ENCODE measurements at places on chromosomes 13 and 19. TPM values are rescaled to one million over a fixed set of nuclear protein-coding genes. Genes with fewer than 3 reads are reported as not detected.

DNA sequence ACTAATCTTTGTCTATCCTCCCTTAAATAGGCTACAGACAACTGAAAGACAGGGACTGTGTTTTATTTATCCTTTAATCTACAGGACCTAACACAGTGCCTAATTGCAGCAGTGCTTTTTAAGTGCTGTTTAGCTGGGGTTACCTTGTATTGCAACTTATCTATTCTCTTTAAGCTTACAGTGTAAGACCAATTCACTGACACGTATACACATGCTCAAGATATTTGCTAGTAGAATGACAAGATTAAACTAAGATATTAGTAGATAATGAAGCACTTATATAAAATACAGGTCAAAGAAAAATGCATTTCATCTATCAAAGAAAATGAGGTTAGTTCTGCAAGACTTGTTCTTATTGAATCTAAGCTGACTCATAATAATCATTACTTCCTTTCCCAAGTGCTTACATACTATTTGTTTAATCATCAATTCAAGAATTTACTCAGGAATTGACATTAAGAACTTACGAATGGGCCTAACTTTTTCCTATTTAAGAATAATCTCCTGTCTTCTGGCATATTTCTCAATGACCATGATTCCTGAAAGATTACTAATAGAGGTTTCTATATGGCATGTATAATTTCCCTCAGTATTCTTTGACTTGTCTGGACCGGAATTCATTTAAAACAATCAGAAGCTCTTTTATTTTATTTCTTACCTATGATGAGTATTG, 75.8 kb upstream of the MAB21L1 start:
- DNase-seq = no peak

- no peak for DNase-seq
These were observed 1.8 kb downstream of the PGPEP1 start for GRCh38 chr19:18342090-18342632.

GRCh38 chr13:28319528-28319927, 175.4 kb downstream of the FLT1 start:
- DNase-seq = no peak

DNA sequence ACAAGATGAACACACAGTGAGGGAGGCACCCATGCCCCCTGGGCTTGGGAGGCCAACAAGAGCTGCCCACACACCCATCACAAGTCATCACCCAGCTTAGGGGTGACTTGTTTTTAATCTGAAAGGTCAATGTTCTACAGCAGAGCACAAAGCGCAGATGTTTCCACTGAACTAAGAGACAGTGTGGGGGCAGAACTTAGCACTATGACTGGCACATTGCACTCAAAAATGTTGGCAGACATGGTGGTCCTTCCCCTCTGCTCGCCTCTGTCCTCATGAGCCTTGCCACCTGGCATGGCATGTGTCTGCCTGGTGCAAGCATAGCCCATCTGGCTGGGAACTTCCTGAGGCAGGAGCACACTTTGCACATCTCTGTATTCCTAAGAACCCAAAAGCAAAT, 81.4 kb upstream of the ZNF98 start:
- DNase-seq = no peak

DNA sequence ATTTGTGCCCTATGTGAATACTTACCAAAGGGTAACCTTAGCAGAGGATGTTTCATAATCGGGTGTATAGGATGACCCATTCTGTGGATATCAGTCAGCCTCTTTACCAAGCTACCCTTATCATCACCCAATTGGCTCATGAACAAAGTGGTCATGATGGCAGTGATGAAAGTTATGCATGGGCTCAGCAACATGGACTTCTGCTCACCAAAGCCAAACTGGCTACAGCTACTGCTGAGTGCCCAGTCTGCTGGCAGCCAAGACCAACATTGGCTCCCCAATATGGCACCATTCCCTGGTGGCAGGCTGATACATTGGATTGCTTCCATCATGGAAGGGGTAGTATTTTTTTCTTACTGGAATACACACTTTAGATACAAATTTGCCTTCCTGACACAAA, 5.7 kb upstream of the ZNF461 start:
- DNase-seq = no peak

Gene ZNF723
- total RNA-seq = not detected
